Muscle of back (tissue), 13 donors: ENCODE measurements at places on chromosomes 7 and 10.

DNA sequence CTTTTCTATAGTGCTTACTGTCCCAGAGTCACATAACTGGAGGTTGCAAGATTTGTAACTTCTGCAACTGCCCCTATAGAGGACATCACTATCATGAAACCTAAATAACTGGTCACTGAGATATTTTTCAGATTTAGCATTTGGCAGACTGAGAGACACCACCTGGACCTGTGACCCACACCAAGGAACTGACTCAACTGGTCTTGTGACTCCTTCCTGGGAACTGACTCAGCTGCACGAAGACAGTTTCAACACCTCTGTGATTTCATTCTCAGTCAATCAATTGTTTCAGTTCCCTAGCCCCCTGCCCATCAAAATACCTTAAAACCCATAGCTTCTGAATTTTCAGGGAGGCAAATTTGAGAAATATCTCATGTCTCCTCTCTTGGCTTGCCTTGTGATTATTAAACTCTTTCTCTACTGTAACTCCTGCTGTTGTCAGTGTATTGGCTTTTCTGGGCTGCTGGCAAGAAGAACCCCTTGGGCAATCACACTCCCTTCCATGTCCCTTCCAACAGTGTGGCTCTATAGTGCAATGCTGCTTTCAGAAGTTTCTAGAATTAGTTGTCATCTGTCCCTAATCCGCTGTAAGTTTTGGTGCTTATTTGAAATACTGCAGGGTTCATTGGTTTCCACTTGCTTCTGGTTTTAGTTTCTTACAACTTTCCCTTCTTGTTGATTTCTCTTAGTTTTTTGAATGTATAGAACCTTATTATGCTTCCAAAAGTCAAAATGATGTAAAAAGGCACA lies 127.8 kb upstream of the ADCY1 start:
- no peak for DNase-seq

DNA sequence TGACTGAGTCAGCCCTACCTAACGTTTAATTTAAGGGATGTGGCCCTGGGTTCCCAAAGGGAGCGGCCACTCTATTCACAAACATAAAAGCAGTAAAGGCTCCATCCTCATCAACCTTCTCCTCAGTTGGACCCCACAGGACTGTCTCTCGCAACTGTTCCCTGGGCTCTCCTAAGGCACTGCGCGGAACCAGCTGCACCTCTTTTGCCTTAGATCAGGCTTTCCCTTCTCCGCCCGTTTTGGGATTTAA lies 689 bp upstream of the GTPBP4 start:
- no peak for DNase-seq

DNA sequence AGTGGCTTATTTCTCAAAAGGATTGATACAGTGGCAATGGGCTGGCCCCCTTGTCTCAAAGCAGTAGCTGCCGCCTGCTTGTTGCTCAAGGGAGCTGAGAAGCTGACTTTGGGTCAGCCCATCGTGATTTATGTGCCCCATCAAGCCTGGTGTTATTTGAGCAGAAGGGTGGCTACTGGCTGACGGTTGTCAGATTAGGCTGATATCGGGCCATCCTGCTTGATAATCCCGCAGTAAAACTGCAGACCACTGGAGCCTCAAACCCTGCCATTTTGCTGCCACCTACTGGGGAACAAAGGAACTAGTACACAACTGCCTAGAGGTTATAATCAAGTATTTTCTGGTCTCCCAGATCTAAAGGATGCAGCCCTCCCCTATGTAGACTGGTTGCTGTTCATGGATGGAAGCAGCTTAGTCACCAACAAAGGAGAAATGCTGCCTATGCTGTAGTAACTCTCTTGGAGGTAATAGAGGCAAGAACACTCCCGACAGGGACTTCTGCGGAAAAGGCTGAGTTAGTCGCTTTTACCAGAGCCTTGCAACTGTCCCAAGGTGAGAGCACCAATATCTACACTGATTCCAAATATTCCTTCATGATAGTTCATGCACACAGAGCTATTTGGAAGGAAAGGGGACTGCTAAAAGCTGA lies 65.9 kb upstream of the ZNF92 start:
- DNase-seq: peak; percentile 31

GRCh38 chr7:134245253-134245652 lies 71.5 kb downstream of the SLC35B4 start:
- no peak for DNase-seq
